ENCODE measurements at places on chromosomes 16 and 17.

GRCh38 chr16:84730406-84731106 is 30.8 kb downstream of the USP10 start:
- no peak for DNase-seq

DNA sequence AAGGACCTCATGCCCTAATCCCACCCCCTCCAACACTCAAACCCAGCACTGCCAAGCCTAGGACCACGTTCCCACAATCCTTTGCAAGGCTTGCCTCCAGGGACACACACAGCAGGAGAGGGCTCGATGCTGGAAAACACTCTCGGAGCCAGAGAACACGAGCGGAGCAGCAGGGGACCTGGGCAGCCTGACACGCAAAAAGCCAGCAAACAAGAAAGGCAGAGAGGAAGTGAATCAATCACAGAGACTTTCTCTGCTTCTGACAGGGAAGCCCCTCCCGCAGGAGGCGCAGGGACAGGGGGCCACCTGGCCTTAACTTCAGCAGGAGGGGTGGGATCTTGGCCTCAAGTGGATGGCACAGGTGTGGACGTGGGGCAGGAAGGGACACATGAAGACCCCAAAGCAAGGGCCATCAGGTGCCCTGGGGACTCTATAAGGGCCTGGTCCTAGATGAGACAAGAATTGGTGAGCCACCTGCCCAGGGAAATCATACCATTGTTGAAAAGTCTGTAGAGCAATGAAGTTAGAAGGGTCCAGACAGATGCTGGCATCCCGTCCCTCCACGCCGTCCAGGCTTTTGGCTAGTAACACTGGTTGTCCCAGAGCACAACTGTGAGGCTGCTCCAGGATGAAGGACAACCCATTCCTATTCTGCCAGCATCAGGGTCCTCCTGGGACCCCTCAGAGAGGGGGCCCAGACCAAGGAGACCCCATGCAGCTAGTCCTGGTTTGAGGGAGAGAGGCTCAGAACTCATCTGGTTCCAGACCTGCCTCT is 2.2 kb downstream of the SDK2 start:
- DNase-seq = no peak

GRCh38 chr16:68732042-68732680 is 4.9 kb upstream of the CDH1 start:
- DNase-seq = no peak

GRCh38 chr17:39754958-39755553 is 17.3 kb downstream of the GRB7 start:
- no peak for DNase-seq

GRCh38 chr16:84851192-84852127 is 31.7 kb downstream of the CRISPLD2 start:
- DNase-seq = no peak

- DNase-seq = no peak
These were observed 63.0 kb downstream of the PGS1 start for GRCh38 chr17:78441271-78441971.

- DNase-seq = no peak
These were observed 269.0 kb downstream of the C16orf95 start for GRCh38 chr16:87048038-87048729.

DNA sequence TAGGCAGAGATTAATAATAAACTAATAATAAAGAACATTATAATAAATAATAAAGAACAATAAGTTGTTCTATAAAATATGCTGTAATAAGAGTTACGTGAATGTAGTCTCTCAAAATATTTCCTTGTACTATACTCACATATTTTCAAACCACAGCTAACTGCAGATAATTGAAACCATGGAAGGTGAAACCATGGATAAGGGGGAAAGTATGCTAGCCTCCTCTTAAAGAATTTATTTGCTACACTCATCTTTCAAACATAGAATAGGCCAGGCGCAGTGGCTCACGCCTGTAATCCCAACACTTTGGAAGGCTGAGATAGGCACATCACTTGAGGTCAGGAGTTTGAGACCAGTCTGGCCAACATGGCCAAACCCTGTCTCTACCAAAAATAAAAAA is 18.5 kb downstream of the CYTH1 start:
- no peak for DNase-seq

GRCh38 chr17:9406046-9406606 is 169.5 kb downstream of the STX8 start:
- no peak for DNase-seq

- DNase-seq = no peak
These were observed 14.7 kb upstream of the ZNF469 start for GRCh38 chr16:88368036-88368435.

DNA sequence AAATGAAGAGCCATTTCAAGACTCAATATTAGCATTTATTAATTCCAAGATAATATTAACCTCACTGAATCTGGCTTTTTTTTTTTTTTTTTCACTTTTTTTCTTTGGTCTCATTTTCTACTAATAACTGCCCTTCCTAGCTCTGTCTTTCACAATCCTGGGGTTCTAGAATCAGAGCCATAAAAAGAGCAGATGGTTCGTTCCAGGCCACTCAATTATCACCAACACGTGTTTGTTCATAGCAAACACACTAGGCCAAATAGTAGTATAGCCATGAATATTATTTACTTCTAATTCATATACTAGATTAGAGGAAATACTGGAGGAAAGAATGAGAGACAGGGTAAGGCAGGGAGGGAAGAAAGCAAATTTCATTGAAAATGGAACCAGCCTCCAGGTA is 39.8 kb downstream of the TEX2 start:
- no peak for DNase-seq

- DNase-seq = no peak
These were observed 53.8 kb upstream of the MTMR4 start for GRCh38 chr17:58568044-58568799.

- no peak for DNase-seq
These were observed 11.6 kb upstream of the MARCHF10 start for GRCh38 chr17:62819511-62820221.
